ENCODE measurements at places on chromosomes 5 and 9.

DNA sequence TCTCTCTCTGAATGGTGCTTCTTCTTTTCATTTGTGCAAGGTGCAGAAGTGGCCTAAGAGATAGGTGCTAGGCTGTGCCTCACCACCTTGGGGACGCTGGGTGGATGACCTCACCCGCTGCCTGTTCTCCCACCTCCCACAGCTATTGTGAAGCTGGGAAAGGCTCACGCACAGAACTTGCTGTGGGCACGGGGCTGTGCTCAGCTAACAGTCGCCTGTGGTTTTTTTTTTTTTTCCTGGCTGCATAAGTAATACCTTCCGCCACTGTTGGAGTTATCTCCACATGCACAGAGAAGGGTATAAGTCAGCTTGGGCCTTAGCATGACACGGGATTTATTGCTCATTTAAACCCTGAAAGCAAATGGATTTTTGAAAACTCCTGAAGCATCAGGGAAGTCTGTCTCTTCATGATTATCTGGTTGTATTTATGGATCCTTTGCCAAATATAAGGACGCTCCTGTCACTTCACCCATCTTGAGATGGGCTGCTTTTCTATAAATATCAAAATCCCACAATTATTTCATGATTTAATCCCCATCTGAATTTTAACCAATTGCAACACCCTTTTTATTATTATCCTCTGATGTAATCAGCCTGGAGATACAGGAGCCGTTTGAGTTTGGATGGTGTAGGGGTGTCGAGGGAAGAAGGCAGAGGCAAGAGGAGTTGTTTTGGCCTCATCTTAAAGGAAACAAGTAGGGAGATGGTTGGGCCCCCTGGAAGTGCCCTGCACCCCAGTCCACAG is 9.0 kb downstream of the DBH start:
- DNase-seq: no peak

DNA sequence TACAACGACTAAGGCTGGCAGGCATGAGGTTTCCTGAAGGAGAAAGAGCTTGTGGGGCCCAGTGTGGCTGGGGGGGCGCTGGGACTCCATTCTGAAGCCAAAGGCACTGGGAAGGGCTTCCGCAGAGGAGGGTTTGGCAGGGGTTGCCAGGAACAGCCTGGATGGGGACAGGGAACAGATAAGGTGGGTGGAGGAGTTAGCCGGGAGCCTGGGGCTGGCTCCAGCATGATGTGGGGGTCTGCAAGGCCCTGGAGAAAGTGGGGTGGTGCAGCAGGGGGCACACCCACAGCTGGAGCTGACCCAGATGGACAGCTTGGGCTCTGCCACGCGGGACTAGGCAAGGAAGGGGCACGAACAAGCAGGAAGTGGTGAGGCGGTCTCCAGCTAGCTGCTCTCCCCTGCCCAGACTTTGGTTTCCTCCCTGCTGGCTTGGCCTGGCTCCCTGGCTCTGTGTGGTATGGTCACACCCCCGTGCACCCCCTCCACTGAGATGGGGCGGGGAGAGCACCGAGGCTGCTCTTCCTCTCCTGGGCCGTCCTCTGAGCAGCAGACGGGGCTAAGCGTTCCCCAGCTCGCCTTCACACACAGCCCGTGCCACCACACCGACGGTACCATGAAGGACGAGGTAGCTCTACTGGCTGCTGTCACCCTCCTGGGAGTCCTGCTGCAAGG is at the start of gene LTC4S:
TSS of gene LTC4S (plus strand) at position 519 of the 672 bp plus-strand sequence. CDS start at position 614, 95 bp downstream.
- DNase-seq: peak; percentile 71

DNA sequence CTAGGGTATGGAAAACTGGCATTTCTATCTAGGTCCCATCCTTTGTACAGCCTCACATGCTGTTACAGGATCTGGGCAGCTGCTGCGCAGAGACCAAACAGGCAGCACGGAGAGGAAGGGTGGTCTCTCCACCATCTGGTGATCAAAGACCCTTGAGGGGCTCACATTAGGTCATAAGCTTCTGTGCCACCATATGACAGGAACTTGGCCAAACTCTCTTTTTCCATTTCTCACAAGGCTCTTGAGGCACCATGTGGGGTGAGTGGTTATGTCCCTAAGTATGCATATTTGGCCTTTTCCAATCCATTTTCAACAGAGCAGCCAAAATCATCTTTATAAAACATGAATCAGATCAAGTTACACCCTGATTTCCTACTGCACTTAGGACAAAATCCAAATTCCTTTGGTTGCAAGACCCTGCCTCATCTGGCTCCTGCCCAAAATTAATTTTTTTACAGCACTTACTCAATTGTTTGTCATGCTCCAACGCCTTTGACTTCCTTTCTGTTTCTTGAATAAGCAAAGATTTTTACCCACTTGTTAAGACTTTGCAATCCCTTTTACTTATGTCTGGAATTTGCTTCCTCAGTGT is 730.0 kb downstream of the MAT2B start:
- no peak for DNase-seq

DNA sequence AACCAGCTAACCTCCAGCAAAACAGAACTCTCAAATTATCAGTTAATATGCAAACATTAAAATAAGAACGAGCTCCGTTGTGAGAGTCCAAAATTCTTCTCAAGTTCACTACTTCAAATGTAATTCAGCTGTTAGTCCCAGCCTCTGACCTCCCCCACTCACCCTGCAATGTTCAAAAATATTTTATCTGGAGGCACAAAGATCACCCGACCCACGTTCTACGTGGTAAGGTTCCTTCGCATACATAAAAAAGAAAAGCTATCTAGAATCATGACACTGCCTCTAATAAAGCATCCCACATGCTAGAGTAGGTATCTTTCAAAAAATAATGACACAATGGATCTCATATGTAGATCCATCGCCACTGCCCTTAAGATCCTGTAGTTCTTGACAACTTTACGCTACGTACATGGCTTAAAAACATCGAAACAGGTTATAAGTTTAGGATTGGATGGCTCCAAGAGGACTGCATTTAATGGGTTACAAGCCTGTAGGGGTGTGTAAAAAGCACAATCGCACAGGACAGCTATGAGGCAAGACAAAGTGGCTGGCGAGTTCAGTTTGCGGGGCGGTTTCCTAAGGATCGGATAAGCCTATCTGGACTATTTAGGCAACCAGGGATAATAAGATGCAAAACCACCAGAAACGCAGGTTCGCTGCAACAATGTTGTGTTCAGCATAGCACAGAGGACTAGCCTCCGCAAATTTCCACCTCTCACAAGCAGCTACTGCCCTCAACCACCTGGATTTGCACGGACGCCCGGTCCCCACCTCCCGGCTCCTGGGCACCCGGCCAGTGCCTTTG is 969 bp downstream of the CLK4 start:
- DNase-seq: peak; percentile 16

DNA sequence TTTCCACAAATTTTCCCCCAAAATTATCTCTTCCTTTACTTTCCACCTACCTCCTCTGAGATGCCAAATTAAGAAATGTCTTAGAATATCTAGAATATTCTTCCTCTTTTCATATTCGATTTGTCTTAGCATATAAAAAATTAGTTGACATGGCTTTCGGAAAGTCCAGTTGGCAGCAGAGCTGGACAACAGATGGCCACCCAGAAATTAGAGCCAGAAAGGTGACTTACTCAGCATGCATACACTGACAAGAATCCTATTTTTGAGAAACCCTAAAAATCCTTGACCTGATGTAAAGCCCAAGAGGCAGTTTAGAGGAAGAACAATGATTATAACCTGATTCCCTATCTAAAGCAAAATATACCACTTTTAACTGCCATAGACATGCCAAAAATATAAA is 22.0 kb downstream of the TMEM167A start:
- no peak for DNase-seq

DNA sequence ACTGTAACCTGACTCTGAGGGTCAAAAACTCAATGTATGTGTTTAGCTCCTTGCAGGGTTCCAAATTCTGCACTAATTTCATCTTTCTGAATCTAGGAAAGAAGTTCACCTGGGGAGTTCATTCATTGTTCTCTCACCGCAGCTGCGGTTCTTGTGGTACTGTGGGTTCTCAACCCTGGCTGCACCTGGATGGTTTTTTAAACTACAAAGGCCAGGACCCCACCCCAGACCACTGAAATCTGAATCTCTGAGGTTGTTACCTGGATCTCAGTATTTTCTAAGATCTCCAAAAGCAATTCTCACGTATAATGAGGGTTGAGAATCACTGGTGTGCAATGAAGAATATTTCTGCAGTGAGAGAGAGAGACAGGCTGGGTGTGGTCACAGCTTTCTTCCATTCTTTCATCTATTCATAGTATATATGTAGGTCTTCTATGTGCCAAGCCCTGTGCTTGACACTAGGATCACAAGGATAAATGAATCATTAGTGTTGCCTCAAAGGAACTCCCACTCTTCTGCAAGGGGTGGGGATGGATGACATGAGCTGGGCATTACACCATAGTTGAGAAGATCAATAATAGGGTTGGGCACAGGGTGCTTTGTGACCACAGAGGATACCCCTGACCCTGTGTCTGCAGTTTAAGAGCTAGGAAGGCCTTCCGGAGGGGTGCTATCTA is 109.8 kb downstream of the GALNT10 start:
- no peak for DNase-seq

- no peak for DNase-seq
Observed at GRCh38 chr5:306011-306805, 15.3 kb upstream of the AHRR start.

DNA sequence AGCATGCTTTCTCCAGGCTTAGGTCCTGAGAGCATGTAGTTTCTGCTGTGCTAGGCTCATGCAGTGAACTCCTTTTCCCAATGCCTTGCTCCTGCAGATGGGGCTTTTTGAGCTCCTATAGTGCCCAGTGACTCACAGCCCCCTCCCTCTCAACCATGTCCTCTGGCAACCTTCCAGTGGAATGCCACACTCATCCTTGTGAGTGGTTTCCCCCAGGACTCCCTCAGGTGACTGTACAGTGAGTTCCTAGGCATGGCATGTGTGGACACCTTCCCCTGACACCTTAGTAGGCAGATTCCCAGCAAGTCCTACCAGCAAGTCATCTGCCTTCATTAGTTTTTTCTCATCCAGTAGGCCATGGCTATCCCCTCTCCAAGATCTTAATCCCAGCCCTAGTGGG is 72.4 kb upstream of the CXCL14 start:
- no peak for DNase-seq

GRCh38 chr9:83537331-83538171 is 650 bp downstream of the FRMD3 start:
- no peak for DNase-seq

DNA sequence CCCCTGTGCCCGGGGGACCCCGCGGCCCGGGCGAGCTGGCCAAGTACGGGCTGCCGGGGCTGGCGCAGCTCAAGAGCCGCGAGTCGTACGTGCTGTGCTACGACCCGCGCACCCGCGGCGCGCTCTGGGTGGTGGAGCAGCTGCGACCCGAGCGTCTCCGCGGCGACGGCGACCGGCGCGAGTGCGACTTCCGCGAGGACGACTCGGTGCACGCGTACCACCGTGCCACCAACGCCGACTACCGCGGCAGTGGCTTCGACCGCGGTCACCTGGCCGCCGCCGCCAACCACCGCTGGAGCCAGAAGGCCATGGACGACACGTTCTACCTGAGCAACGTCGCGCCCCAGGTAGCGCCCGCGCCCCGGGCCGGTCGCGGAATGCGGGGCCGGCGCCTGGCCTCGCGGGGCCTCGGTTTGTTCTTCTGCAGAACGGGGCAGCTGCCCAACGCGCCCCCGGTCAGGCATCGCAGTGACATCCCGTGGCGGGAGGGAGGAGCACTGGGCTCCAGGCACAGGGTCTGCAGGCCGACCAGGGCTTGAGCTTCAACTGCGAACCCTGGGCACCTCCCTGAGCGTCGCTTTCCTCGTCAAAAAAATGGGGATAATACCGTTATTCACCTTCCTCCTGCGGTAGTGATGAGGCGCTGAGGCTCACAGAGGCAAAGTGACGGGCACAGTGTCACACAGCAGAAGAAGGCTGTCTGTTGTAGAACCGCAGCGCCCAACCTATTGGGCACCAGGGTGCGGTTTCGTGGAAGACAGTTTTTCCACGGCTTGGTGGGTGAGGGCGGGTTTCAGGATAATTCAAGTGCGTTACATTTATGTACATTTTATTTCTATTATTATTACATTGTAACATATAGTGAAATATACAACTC is 777 bp downstream of the ENDOG start:
- peak; percentile 24 for DNase-seq

- no peak for DNase-seq
Observed at GRCh38 chr9:124214116-124214515, 43.6 kb upstream of the NEK6 start.

DNA sequence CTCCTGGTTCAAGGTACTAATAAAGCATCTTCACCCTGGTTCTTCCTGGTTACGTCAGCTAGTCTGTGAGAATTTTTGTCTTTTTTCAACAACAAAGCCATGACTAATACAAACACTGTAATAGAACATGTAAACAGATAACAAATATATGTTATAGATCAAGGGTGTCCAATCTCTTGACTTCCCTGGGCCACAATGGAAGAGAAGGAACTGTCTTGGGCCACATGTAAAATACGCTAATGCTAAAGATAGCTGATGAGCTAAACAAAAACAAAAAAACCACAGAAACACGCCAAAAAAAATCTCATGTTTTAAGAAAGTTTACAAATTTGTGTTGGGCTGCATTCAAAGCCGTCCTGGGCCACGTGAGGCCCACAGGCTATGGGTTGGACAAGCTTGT is 124.5 kb upstream of the GNA14 start:
- no peak for DNase-seq

DNA sequence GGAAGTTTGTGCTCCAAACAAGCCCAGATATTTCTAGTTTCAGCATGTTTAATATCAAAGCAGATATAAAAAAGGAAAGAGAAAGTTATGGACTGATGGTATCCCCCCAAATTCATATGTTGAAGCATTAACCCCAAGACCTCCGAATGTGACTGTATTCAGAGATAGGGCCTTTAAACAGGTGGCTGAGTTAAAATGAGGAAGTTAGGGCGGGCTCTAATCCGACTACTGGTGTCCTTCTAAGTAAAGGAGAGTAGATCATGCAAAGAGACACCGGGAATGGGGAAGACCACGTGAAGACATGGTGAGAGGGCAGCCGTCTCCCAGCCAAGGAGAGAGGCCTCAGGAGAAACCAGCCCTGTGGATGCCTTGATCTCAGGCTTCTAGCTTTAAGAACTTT is 324.1 kb upstream of the KIF2A start:
- DNase-seq: no peak

DNA sequence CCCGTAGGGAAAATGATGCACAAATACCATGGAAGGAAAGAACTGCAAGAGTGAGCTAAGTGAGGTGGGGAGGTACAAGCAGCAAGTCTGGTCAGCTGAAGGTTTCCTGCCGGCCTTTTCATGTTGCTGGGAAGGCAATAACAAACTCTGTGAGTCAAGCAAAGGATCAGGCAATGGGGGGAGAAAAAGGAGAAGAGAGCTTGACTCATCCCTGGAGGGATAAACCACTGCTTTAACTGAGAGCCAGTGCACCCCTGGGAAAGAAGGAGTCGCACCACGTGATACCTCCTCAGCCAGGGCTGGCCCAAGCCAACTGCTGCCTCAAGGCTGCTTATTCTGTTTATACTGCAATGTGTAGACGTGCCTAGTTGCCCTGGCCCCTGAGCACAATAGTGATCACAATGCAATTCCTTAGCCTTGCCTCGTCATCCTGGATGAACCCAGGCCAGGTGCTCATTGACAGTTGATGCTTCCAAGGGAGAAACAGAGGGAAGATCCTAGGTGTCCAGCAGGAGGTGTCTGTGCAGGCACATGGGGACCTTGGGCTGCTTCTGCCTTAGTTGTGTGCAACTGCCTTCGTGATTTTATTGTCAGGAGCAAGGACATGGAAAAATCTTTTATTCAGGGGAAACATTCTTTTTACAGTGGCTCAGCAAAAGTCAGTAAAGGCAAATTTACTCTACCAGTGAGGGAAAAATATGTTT is 203.0 kb upstream of the TUT7 start:
- no peak for DNase-seq
